Thoracic aorta (tissue), 2 donors: ENCODE measurements at places on chromosomes 3 and 15.

DNA sequence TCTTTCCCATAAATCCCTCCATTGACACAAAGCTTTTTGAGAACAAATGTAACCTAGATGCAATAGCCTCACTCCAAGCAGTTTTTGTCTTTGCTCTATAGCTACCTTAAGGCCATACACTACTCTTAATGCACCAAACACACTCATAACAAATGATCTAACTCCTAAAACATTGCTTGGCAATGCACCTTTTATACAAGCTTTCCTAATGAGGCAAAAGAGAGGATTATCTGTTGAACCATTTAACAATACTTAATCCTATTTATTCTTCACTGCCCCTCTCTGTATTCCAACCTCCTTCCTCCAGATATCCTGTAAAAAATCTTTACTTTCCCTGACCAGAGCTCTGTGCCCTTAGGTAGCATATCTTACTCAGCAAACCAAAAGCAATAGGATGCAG, 558.1 kb upstream of the MDFIC2 start:
- no peaks in the 10 kb centered on the region for H3K27me3 ChIP-seq
- no peaks in the 10 kb centered on the region for H3K4me1 ChIP-seq
- no peak overlapping the region for H3K27ac ChIP-seq

DNA sequence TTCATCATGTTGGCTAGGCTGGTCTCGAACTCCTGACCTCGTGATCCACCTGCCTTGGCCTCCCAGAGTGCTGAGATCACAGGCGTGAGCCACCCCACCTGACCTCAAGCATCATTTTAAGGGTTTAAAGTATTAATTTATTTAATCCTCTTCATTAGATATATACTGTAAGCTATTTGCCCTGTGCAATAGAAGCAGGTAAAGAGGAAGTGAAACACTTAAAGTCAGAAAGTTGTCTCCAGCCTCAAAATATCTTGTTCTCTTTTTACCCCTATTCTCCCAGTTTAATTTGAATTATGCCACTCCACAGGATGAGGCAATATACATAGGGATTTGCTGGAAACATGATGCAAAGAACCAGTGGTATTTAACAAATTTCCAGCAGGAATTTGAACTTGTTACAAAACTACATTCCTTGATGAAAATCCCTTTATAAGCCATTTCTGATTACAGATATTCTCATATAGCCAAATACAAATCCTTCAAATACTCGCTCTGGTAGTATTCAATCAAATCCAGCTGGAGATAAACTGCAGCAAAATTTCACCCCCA, 2.0 kb downstream of the NDUFB5 start:
- no peaks in the 10 kb centered on the region for H3K27me3 ChIP-seq
- H3K4me1 ChIP-seq: peaks cover 21% of the 10 kb centered on the region
- H3K36me3 ChIP-seq: no peaks in the 10 kb centered on the region
- no peak overlapping the region for H3K27ac ChIP-seq

DNA sequence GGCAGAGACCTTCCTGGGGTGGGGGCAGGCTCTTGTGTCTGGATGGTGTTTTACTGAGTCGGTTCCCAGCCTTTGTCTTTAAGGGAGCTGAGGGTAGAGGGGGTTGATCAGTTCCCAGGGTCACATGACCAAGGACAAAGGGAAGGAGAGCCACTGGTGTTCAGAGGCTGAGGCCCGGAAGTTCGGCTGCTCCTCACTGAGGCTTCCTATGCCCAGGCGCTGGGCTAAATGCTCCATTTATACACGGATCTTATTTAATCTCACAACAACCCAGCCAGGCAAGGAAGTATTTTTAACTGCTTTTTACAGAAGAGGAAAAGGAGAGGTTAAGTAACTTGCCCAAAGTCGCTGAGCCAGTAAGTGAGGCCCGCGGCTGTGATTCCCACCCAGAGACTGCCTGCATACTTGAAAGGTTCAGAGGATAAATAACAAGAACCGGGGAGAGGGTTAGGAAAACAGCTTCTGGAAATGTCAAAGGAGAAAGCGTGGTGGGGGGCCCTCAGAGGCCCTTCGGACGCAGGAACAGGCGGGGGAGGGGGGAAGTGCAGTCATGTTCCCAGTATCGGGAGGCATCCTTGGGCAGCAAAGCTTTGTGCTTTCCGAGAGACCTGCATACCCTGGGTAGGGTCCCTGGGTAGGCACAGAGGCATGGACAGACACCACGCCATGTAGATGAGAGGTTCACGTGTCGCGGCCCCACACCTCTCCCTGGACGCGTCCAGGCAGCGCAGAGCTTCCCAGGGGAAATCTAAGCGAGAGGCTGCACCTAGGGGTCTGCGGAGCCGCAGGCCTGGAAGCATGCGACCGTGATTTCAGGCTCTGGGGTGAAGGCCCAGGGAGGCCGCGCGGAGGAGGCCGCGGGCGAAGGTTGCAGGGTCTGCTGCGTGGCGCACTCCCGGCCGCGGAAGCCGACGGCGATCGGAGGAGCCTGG, 21.3 kb downstream of the EPHB3 start:
- H3K4me3 ChIP-seq: peak overlapping the region; percentile 76
- DNase-seq: no peak
- H3K36me3 ChIP-seq: no peaks in the 10 kb centered on the region
- peaks cover 3% of the 10 kb centered on the region for H3K4me1 ChIP-seq
- H3K27me3 ChIP-seq: no peaks in the 10 kb centered on the region

DNA sequence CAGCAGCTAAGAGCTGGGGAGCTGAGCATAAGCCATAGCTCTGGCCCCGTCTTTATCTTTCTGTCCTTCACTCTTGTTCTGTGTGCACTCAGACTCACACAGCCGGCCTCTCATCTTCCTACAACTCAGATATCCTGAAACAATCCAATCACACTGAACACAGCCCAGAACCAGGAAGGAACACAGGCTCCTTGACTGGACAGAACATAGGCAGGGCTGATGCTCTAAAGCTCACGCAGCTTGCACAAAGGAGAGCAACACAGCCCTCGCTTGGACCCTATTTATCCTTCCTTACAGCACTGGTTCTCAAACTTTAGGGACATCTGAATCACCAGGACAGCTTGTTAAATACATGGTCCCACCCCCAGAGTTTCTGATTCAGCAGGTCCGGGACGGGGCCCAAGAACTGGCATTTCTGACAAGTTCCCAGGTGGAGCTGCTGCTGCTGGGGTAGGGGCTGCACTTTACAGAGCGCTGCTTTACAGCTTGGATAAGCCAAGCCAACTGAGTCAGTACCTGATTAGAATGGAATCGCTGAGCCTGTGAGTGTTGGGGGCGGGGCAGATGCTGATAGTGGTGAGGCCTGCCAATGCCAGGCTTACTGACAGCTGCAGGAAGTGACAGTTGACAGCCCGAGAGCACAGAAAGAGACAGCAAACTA, 65.1 kb downstream of the MRPL46 start:
- no peaks in the 10 kb centered on the region for H3K4me1 ChIP-seq
- H3K27ac ChIP-seq: no peak overlapping the region
- DNase-seq: no peak
- H3K36me3 ChIP-seq: no peaks in the 10 kb centered on the region
- no peak overlapping the region for H3K4me3 ChIP-seq
- H3K27me3 ChIP-seq: no peaks in the 10 kb centered on the region

DNA sequence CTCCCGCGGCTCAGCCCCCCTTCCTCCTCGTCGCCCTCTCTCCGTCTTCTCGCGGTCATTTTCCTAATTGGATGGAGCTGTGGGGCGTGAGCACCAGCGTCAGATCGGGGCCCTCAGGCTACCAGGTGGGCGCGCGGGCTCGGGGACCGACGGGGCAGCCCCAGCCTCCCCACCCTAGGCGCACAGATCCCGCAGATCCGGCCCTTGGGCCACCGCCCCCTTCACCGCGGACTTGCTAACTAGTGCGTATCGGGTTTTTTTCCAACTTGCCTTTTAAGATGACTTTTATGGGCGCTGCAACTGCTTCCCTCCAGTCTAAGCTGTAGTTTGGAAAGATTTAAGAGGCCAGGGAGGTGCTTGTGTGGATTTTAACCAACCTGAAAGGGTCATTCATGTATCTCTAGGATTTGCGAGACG, 1.3 kb downstream of the ZNF710 start:
- peaks cover 29% of the 10 kb centered on the region for H3K4me1 ChIP-seq
- no peaks in the 10 kb centered on the region for H3K27me3 ChIP-seq
- peak overlapping the region; percentile 95 for H3K4me3 ChIP-seq
- no peak overlapping the region for H3K27ac ChIP-seq

DNA sequence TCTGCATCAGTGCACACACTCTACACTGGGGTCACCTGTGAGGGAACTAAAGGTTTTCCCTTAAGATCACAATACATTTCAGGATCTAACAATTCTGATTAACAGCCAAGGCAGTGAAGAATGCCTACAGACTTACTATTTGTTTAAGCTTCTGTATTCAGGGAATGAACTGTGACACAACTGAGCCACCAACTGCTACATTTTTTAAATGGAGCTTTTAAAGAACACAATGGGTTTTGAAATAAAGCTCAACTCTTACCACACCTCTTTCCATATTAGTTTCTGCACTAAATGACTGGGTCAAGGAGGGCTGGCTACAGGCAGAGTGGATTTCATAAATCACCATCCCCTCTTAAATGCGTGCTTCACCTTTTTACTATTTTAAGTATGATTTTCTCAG, 100.2 kb downstream of the TMCC1 start:
- H3K4me3 ChIP-seq: no peak overlapping the region
- H3K4me1 ChIP-seq: peaks cover 22% of the 10 kb centered on the region
- no peaks in the 10 kb centered on the region for H3K36me3 ChIP-seq
- DNase-seq: no peak

- DNase-seq: no peak
- no peaks in the 10 kb centered on the region for H3K27me3 ChIP-seq
- H3K27ac ChIP-seq: no peak overlapping the region
- no peaks in the 10 kb centered on the region for H3K4me1 ChIP-seq
- no peaks in the 10 kb centered on the region for H3K36me3 ChIP-seq
- no peak overlapping the region for H3K4me3 ChIP-seq
Measured at GRCh38 chr3:59573911-59574310, 524.1 kb upstream of the CFAP20DC start.

GRCh38 chr15:101657968-101658784, 6.0 kb upstream of the TM2D3 start:
- H3K4me1 ChIP-seq: no peaks in the 10 kb centered on the region
- H3K27ac ChIP-seq: no peak overlapping the region
- H3K36me3 ChIP-seq: peaks cover 23% of the 10 kb centered on the region
- no peak overlapping the region for H3K4me3 ChIP-seq
- no peak for DNase-seq
- H3K27me3 ChIP-seq: no peaks in the 10 kb centered on the region

GRCh38 chr3:53328746-53329145, 18.6 kb downstream of the DCP1A start:
- no peak overlapping the region for H3K27ac ChIP-seq
- peaks cover 9% of the 10 kb centered on the region for H3K36me3 ChIP-seq

- H3K36me3 ChIP-seq: no peaks in the 10 kb centered on the region
- H3K27ac ChIP-seq: no peak overlapping the region
- no peaks in the 10 kb centered on the region for H3K27me3 ChIP-seq
- H3K4me1 ChIP-seq: no peaks in the 10 kb centered on the region
Measured at GRCh38 chr3:106341586-106342162, 472.9 kb upstream of the CBLB start.

DNA sequence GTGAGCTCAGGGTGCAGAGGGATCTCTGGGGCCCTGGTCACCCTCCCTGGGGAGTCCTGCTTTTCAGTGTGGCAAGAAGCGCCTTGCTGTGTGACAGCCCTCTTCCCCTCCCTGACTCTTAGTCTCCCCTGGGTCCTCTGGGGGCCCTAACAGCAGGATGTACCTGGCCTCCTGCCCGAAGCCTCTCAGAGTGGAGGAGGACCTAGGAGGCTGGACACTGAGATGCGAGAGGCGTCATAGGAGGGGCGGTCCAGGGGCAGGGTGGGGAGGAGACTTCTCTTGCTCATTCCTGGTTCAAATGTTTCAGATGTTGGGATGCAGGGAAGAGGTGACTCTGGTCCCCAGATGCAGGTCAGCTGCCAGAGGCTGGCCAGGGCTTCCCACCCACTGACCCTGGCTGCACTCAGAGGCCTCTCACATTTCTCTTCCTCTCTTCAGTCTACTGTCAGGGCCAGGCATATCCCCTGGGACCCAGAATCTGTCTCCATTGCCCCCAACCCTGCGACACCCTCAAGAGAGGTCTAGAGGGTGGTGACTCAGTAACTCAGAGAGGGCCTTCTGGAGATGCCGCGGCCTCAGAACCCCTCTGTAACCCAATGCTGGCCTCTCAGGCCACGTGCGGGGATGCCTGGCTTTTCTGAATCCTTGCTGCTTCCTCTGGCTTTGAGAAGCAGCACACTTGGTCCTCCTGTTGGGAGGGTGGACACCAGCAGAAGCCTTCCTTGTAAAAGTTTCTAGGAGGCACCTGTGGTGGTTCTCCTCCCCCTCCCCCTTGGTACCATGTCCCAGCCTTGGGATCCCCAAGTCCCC, 25.9 kb downstream of the SNX33 start:
- peak; percentile 82 for DNase-seq
- peaks cover 41% of the 10 kb centered on the region for H3K4me1 ChIP-seq
- H3K27ac ChIP-seq: peak overlapping the region; percentile 98
- no peaks in the 10 kb centered on the region for H3K27me3 ChIP-seq
- peak overlapping the region; percentile 29 for H3K4me3 ChIP-seq
